Frontal cortex (tissue), 4 donors: ENCODE measurements at places on chromosomes 1 and 21. TPM values are rescaled to one million over a fixed set of nuclear protein-coding genes. Genes with fewer than 3 reads are reported as not detected.

DNA sequence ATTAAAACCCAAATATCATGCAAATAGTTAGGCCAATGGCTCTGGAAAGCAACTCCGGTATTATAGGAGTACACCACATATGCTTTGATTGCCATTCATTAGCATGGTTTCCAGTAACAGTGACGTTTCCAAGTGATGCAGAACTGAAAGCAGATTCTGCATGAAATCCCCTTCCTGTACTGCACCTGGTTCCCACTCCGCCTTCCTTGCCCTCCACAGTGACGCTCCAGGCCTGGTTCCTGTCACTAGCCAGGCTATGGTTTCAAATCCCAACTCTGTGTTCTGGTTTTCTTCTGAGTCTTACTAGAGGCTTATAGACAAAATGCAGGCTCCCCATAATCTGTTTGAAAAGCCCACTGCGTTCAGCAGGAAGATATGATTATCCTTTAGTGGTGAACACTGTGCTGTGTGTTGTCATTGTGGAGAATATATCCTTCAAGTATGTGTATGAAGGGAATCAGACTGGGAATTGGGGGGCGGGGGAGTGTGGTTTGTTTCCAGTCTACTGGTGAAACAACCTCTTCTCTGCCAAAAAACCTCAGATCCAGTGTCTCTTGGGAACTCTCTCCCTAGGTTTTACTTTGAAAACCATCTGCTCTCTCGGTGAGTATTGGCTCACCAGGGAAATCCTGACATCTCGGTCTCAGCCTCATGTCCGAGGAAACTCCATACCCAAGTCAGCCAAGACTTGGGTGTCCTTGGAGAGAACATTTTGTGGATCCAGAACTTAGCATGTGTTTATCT lies 78.7 kb downstream of the TYW3 start:
- DNase-seq: no peak

GRCh38 chr1:16298653-16299052 lies 53.6 kb downstream of the FBXO42 start:
- DNase-seq: no peak

TMEM61 gene
- total RNA-seq: not detected

NHLH1 gene
- total RNA-seq: 0.41 TPM

ASTN1 gene
- total RNA-seq: 59.1 TPM

CNR2 gene
- total RNA-seq: not detected

DOCK7 gene
- 172 TPM for total RNA-seq

- no peak for DNase-seq
These were observed 68.5 kb downstream of the BACE2 start for GRCh38 chr21:41236352-41236973.

CD5L gene
- under 0.01 TPM for total RNA-seq

IGFN1 gene
- under 0.01 TPM for total RNA-seq

DNA sequence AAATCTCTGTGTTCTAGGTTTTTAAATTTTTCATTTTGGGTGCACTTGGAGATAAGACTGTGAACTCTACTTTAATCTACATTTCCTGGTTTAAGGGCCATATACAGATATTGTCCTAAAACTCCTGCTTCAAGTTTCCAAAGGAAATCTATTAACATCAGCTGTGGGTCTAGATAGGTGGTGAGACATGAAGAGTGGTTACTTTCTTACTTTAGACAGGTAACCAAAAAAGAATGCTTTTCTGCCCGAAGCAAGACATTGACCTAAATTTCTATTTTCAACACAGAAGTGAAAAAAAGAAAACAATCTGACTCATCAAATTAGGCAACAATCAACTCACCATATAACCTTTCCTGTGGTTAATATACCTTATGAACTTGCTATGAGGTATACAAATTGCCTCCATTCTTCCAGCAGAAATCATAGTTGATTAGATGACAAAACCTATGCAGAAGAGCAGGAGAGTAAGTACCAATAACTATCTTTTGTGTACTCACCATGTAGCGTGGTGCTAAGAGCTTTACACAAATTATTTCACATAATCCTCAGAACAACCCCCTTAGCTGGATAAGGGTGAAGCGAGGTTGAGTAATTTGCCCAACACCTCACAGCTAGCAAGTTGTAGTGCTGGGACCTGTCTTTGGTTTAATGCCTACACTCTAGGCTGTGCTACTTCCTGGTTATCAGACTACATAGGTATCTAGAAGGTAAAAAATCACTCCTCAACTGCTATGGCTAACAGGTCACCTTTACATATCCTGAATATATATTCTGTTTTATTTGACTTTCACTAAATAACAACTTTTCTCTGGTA lies 23.4 kb upstream of the PTPN14 start:
- no peak for DNase-seq

OR14K1 gene
- total RNA-seq: not detected

DNA sequence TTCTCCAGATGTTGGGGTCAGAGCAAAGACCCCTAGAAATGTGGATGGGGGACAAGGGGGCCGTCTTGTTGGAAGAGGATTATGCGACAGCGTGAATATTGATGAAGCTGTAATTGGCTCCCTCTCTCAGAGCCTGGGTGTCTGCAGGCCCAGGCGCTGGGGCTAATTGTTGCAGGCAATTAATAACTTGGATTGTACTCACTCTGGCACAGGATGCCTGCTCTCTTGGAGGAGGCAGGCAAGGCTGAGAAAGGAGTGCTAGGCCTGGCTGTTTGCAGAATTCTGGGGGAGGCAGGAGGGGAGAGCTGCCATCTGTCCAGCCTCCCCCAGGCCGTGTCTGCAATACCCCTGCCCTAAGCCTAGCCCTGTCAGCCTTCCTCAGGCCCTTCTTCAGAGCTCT lies 4.1 kb upstream of the DISP3 start:
- no peak for DNase-seq

DNA sequence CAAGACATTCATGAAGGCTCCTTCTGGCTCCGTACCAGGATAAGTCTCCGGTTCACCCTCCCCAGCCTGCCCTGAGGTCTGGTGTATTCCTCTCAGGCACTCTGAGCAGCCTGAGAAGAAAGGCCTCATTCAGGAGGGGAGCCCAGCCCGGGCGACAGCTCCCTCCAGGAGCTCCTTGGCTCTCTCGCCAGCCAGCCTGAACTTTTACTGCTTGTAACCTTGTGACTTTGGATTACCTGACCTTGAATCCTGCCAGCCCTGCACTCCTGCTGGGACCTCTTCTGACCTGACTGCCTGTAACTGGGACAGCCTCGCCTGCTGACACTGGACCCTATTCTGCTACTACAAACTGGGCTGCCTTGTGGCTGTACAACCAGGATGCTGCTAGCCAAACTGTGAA lies 65.8 kb downstream of the CD34 start:
- DNase-seq: no peak

PDIK1L gene
- total RNA-seq: 109 TPM

DNA sequence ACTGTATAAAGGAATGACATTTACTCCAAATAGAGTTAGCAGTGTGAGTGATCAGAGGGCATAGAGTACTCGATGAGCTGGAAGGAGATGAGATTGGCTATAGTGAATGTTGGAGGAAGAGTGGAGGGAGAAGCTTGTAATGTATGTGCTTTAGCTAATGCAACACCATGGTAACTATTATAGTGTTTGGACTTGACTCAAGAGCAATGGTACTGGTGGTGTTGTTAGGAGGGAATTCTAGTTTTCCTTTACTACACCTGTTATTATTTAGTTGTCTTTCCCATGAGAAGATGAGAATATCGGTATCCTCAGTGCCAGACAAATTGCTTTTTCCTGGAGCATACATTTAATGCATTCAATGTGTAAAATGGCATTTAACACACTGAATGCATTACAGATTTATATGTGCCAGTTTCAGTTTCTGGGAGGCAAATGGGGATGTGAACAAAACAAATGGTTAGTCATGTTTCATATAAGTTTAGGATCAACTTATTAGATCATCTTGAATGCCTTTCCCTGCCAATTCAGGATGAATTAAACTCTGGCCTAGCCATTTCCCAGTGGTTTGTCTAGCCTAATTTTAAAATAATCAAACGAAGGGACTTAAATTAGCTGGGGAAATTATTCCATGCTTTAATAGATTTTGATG lies 291.1 kb upstream of the ADAMTS5 start:
- DNase-seq: no peak

GRCh38 chr1:145707183-145707867 lies at the start of gene PDZK1:
PDZK1 (minus strand) TSS chr1:145707368; CDS start chr1:145688021, 19,347 bp downstream.
- DNase-seq: no peak

DNA sequence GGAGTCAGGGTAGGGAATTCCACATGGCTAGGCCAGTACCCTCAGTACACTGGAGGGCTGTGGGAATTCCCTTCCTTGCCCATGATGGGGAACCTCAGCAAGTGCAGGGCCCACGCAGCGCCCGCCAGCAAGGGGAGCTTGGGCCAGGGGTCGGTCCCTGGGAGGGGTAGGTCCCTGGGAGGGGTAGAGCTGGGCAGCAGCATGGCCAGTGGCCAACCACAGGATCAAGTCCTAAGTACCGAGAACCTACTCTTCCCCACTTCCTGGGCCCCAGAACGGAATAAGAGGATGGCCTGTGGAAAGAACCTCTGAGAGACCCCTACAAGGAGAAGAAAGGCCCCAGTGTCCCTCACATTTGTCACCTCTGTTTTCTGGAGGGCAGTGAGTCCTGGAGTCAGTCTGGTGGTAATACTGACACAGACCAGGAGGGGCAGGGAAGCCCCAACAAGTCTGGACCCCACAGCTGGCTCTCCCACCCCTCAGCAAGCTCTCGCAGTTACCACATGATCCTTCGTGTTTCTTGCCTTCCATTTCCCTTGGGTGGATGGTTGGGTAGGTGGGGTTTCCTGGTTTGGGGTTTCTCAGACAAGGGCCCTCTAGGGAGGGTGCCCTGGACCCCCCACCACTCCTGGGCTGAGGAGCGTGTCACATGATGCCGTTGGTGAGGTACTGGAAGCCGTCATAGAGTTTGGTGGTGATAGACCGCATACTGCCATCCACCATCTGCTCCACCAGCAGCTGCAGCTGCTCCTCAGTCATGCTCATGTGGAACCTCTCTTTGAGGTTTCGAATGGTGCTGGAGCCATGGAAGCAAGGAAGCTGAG lies 10.3 kb downstream of the ZNF687 start:
- no peak for DNase-seq

DNA sequence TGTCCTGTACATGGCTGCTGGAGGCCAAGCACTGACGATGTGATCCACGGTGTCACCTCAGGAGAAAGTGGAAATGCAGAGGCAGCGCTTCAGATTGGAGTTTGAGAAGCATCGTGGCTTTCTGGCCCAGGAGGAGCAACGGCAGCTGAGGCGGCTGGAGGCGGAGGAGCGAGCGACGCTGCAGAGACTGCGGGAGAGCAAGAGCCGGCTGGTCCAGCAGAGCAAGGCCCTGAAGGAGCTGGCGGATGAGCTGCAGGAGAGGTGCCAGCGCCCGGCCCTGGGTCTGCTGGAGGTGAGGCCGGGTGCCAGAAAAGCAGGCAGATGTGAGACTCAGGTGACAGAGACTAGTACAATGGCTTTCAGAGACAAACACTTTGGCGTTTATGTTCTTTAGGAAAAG lies 7.7 kb downstream of the TRIM58 start:
- DNase-seq: no peak

DNA sequence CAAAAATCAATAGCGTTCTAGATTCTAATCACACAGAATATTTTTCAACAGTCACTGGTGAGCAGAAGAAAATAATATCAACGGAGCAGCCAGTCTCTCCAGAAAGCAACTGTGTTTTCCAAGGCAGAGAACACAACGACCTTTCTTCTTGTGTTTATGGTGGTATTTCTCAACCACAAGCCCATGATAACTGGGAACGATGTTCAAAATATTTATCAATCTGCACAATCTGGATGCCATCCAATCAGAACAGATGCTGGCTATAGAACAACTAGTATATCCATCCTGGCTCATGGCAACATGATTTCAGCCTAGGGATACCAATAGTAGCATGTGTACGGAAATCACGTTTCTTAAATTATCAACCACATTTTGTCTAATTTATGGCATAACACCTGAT lies 162.7 kb upstream of the RUNX1 start:
- no peak for DNase-seq

- no peak for DNase-seq
These were observed 47.5 kb upstream of the NTPCR start for GRCh38 chr1:232902774-232903350.

C1orf210 gene
- total RNA-seq: not detected
